ENCODE measurements at places on chromosomes 6 and 20. TPM values are rescaled to one million over a fixed set of nuclear protein-coding genes. Genes with fewer than 3 reads are reported as not detected.
A peak's percentile ranks its signal among the peaks of the same experiment; 100 is the strongest.

CST4 gene
- not detected for total RNA-seq

DNA sequence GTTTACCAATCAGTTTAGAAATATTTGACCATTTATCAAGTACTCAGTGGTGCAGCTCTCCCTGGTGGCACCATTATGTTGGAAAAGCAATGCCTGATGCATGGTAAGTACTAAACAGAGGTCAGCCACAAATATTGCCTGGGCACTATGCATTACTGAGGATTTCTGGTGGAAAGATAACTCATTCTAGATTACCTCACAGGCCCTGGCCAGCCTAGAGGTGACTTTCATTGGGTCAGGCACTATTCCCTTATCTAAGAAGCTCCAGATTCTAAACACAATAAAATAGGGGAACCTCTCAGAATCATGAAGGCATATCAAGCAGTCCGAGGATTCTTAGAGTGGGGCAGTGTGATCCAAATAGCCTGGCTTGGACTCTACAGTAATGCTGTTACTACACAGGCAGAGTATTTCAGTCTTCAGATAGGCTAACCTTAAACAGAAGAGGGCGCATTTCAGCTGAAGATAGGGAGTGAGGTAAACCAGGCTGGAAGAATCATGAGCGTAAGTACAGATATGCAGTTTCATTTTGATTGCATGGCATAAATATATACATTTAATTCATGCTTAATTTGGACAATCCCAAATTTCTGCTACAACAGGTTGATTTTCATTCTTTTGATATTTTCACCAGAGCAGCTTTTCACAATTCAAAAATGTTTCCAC, 12.1 kb downstream of the LGSN start:
- DNase-seq, result peak; percentile 75

DNA sequence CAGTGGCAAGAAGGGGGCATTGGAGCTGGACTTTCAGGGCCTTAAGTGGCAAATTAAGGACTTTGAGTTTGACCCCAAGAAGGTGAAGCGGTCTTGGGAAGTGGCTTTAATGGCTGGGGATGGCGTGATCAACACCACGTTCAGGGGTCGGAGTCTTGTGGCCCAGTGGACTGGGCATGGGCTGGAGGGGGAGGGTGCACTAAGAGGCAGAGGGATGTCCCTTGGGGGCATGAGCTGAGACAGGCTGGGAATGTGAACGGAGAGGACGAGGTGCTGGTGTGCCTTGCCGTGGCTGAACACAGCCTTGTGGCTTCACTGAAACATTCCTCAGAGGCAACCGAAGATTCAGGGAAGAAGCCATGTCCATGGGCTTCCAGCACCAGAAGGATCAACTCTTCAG, 227.0 kb downstream of the SYNDIG1 start:
- no peak for DNase-seq

DNA sequence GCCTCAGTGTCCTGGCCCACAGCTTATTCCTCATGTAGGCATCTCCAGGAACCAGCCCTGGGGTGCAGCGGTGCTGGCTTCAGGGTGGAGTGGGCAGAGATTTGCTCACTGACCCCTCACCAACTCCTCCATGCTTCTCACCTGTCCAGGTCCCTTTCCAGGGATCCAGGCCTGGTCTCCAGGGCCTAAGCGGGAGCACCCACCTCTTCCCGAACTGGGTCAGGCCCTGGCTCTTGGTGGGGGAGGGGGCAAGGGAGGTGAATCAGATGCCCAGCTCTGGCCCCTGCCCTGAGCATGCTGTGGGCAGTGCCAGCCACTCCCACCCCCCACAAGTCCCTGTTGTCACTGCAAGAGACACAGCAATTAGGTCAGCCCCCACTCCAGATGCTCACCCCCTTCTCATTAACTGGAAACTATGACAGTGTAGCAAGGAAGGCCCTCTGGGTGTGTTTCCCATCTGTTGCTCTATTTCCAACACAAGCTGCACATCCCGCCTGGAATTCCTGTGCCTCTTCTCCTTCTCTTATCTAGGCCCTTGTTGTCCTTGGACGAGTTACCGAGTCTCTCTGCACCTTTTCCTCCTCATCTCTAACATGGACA, 37.0 kb downstream of the MDFI start:
- no peak for DNase-seq

DNA sequence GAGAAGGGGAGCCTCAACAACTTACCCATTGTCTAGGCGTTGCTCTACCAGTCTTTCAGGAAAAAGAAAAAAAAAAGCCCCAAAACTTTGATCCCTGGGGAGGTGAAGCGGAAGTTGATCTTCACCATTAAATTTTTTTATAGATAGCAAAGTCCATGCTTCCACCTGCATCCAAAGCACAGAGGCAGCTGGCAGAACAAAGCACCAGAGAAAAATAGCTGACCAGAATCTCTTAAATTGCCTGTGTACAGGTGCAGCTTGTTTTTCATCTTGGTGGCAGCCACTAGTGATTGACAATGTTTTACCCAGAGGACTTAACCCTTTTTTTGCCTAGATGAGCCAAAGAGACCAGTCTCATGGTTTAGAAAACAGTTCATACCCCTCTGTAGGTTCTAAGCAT, 86.0 kb downstream of the MYB start:
- DNase-seq, result no peak

DNA sequence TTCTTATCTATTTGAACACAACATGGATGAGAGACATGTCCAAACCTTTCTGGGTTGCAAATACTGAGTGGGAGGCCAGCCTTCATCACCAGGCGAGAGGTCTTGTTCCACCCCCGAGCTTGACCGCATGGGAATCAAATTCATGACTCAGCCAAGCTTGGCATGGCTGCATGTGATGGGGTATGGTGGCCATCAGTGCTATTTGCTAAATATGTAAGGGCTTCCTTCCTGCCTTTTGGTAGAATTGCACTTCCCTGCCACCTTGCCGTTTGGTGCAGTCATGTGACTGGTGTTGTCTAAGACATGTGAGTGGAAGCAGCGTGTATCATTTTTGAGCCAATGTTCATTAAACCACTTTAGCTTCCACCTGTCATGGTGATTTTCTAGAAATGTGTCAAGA, 508.9 kb upstream of the SULF2 start:
- DNase-seq, result peak; percentile 89

SLC22A2 gene
- total RNA-seq, result not detected

GRCh38 chr20:24098886-24099285, 110.3 kb upstream of the GGTLC1 start:
- DNase-seq, result peak; percentile 84

DNA sequence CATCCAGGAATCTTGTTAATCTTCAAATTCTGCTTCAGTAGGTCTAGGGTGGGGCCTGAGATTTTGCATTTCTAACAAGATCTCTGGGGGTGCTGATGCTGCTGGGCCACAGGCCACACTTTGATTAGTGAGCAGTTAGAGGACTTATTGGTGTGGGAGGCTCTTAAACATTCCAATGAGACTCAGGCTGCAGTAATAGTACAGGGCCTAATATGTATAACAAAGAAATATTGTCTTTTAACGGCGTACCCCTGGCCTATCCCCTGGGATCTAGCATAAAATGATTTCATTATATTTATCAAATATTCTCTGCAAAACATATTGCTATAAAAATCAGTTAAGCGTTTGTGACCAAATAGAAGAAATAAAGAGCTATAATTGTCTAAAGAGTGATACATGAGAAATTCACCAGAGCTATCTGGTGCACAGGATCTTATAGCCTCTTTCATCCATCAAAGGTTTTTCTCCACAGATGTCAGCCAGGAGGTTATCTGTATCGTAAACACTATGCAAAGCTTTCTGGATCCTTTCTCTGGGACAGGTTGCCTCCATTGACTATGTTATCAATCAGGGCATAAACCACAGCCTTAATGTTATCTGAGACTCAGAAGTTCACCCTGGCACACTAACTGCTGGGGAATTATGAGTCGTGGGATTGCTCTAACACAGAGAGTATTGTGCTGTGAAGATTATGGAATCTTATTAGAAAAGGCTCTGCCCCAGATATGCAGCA, 488.5 kb upstream of the MAP3K7 start:
- DNase-seq, result no peak

DNA sequence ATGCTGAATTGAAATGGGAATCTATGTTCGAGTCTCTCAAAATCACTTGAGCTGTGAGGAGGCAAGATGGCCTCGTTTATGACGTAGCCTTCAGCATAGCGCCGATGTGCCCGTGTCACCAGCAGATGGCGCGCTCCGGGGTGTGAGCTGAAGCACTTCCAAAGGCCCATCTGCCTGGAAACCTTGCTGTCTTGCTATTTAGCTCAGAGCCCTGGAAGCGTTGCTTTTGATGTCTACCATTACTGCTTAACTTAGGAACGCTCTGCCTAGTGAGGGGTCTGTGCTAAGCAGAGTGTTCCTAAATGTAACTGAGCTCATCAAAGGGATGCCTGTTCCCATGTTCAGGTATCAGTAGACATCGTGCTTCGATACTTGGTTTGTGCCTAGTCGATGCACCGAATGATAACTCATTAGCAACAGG, 67.7 kb downstream of the SYCP2L start:
- DNase-seq, result peak; percentile 84

SLC17A3 gene
- total RNA-seq, result not detected

GRCh38 chr20:58308680-58309527, 611 bp upstream of the RAB22A start:
- DNase-seq, result peak; percentile 63

DNA sequence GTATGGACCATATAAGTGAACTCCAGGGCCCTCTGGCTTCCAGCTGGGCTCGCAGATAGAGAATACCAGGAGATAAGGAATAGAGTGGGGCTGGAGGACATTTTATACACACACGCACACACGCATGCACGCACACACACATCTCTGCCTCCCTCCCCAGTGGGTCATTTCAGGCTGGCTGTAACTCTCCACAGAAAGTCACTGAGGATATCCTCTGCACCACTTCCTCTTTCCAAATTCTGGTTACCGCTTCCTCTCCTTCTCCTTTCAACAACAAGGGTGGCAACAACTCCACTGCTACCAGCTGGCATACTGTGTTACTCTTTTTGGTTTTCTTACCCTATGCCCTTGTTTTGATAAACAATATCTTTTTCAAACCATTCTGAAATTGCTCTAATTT, 280.2 kb downstream of the COL12A1 start:
- DNase-seq, result no peak

DNA sequence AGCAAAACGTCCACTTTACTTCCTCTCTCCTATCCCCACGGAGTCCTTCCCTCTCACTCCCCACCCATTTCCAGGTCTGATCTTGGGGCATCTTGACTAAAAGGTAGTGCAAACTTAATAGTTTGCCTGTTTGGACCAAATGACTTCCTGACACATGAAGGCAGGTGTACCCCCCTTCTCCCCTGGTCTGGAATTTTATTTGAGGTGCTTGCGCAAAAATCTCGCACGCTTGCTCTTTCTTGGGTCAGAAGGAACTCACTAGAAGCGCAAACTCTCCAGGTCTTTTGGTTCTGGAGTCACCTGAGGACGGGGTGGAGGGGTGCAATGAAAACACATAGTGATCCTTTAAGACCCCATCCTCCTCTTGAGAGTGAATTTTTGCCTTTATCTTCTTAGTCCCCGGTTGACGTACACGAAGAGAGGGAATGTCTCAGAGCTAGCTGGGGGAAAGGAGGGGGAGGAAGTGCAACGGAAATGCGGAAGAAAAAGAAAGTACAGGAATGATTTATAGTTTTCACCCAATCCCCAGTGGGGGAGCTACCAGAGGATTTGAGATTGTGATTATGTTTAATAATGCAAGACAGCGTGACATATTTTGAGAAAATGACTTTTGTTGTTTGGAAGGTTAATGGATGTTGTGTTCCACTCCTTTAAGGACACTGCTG, 4.9 kb downstream of the ADGRB3 start:
- no peak for DNase-seq

DNA sequence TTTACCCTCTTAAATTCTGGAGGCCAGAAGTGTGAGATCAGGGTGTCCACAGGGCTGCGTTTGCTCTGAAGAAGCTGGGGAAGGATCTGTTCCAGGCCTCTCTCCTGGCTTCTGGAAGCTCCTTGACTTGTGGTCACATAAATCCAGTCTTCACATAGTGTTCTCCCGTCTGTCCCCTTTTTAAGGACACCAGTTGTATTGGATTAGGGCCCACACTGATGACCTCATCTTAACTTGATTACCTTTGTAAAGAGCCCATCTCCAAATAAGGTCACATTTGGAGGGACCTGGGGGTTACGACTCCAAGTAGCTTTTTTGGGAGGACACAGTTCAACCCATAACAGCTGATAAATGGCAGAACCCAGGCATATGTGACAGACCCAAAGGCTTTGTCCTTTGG, 20.0 kb upstream of the WFDC2 start:
- no peak for DNase-seq

GRCh38 chr20:22226849-22227700, 357.3 kb downstream of the FOXA2 start:
- DNase-seq, result no peak

GRCh38 chr6:65776332-65776731, 69.3 kb upstream of the EYS start:
- DNase-seq, result no peak

ULBP2 gene
- total RNA-seq, result 75.7 TPM

- no peak for DNase-seq
Observed at GRCh38 chr6:112800439-112800838, 453.3 kb downstream of the RFPL4B start.

DNA sequence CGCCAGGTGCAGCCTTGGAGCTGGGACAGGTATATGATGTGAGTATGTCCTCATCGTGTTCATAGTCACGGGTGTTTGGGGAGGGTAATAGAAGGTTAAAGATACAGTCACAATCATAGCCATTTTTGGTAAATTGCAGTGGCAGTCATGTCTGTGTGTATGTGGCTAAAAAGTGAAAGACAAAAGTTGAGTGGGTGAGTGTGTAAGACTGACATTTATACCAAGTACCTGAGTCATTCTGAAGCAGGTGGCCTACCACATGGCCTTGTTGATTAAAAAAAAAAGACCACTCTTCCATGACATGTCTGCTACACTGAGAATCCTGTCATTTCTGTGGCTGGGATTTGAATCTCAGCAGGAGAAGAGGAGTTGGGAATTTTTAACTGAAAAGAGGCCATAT, 181.9 kb downstream of the SCP2D1 start:
- no peak for DNase-seq

DNA sequence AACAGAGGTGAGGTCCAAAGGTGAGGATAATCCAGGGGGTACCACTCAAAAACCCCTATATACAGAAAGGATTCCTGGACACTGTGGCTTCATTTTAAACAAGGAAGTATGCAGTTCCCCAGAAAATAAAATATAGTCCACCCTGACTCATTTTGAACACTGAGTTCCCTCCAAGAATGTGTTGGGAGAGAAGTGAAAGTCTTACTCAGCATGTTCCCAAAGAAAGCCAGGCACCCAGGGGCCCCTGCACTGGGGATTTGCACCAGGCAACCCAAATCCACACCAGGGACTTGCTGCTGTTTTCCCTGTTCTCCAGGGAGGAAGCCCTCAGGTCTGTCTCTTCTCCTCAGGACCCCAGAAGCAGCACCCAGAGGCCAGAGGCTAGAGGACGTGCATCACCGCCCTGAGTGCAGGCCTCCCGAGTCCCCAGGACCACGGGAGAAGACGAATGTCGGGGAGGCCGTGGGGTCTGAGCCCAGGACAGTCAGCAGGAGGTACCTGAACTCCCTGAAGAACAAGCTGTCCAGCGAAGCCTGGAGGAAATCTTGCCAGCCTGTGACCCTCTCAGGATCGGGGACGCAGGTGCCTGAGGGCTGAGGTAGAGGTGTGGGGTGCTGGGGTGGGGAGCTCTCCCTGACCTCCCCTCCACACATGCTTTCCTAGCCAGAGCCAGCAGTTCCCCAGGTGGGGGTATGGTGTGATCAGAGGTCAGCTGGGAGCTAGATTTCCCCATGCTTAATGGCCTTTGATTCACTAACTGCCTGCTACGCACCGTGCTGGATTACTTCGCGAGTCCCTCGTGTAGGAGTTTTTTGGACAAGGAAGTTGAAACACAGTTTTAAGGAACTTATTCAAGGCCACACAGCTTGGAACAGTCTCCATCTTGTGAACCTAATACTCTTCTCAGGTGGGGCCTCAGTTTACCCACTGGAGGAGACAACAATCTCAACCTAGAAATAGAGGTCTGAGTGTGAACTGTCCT, 3.3 kb downstream of the FGD2 start:
- no peak for DNase-seq

PARD6B gene
- total RNA-seq, result 16.6 TPM

PTK6 gene
- not detected for total RNA-seq

Data from M059J (cell line).